ENCODE measurements at places on chromosomes 4 and X.

DNA sequence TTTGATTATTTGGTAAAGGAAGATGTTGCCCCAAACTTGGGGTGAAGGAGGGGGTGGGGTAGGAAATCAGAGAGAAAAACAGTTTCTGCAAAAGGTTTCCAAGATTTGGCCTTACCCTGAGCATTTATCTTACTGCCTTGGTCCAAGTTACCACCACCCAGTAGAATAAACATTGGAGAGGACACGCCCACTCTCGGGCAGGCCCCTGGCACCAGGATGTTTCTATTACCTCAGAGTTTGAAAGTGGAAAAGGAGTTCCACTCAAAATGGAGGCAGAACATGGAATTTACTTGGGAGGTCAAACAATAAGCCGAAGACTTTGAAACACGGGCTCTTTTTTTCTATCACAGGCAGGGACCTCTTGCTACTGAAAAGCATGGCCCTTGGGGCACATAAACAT, 113.7 kb downstream of the CHRNA9 start:
- DNase-seq = no peak

DNA sequence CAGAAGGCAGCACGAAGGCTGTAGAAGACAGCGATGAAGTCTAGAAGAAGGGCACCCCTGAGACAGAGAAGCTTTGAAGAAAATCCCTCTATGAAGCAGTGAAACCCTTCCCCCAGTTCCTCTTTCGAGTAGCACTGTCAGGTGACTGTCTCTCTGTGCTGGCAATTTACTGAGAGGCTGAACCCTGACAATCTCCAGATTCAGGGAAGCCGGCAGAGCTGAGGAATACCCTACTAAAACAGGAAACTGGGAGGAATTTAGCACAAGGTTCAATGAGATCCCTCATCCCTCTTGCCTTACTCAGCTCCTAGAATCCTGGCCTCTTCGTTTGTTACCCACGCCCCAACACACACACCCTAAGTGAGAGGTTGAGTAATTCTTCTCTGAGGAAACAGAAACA, 239.7 kb upstream of the NOCT start:
- no peak for DNase-seq

GRCh38 chrX:130716346-130716745, 186.7 kb downstream of the ENOX2 start:
- DNase-seq = no peak

GRCh38 chr4:85522277-85522676, 47.3 kb downstream of the ARHGAP24 start:
- no peak for DNase-seq

GRCh38 chrX:23819385-23820234, 36.6 kb downstream of the SAT1 start:
- peak; percentile 59 for DNase-seq

- DNase-seq = peak; percentile 26
Observed at GRCh38 chr4:94390804-94391410, 48.3 kb upstream of the HPGDS start.

- DNase-seq = no peak
Observed at GRCh38 chr4:74362347-74362746, 2.6 kb upstream of the EREG start.

DNA sequence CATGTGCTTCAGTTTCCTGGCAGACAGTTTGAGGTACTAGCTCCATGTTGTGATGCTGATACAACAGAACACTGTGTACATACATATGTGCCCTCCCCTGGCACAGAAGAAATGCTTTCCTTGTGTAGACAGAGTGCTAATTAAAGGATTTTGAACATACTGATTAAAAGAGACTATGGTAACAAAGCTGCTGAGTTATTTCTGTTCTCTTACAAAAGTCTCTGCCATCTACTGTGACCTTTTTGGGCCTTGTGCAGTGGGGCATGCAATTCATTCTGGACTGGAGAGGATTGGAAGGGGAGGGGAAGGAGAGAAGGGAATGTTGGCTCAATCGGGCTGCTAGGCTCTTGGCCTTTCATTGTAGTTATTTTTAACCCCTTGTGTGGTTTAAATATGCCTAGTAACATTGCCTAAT, 6.0 kb downstream of the PDLIM5 start:
- no peak for DNase-seq

DNA sequence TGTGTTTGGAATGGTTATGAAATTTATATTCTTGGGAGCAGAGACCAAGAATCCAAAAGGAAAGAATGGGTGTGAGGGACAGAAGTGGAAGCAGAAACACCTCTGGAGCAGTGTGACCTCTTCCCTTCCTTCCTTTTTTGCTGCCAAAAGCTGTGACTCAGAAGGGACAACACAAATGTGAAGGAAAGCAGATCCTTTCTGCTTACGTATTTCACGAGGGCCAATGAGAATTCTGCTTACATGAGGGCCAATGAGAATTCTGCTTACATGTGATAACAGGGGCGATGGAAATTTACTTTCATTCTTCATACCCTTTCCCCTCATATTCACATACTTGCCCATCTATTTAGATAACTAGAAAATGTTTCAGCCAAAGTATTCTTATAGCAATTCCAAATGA, 404.6 kb downstream of the PRDM5 start:
- peak; percentile 36 for DNase-seq

DNA sequence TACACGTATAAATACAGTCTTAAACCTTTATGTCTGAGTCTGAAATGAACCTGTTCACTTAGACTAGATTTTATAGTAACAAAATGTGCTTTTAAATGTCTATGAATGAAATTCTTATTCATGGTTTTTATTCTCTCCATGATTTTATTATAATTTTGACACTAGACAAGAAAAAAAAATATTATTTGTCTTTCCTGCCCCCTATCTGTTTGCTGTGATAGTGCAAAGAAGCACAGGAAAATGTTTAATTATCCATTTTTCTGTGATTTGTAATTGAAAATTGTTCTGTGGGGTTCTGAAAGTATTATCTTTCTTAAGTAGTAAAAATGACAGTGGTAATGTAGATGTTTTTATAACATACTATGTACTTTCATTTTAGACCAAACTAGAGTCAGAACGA, 52.0 kb downstream of the INTS6L start:
- no peak for DNase-seq

DNA sequence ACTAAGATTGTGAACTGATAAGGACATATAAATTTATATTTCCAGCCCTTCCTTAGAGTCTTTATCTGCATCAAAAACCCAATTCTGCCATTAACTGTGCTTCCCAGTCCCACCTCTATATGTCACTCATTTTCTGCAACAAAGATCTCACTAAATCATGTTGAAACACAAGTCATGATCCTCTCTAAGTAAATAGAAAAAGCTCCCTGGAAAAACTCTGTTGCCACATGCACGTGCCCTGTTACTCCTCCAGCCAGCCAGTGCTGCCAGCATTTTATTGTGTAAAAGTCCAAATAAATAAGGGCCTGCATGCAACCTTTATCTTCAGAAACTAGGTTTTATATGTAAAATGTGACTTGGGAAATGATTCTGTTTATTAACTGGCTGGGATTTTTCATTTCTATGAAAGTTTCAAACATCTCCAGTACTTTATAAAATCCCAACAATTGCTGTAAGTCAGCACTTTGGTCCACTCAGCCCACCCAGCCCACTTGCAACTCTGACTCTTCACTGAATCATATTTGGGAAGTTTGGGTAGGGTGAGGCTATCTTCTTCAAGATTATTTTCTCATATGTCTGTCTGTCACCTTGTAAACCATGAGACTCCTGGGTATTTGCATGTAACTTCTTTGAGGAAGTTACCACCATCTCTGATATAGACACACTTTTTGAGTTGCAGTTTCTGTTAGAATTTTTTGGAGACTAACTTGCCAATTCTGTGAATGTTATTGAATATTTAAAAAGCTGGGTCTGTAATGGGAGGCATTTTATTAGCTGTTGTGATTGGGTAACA, 40.0 kb upstream of the SMARCA5 start:
- no peak for DNase-seq

DNA sequence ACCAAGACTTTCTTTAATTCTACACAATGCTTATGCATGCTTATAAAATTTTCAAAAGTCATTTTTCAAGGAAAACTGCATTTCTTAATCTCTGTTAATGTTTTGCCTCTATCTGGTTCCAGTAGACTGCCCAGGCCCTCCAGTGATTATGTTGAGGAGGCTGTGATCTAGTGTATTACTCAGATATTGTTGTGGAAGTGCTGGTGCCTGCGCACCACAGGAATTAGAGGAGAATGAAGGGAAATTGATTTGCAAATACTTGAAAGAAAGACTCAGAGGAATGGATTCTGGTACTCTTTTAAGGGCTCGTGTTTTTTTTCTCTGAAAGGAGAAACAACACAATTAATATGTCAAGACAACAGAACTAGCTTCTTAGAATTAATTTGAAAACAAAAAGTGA, 1015.1 kb downstream of the RPA4 start:
- peak; percentile 67 for DNase-seq

DNA sequence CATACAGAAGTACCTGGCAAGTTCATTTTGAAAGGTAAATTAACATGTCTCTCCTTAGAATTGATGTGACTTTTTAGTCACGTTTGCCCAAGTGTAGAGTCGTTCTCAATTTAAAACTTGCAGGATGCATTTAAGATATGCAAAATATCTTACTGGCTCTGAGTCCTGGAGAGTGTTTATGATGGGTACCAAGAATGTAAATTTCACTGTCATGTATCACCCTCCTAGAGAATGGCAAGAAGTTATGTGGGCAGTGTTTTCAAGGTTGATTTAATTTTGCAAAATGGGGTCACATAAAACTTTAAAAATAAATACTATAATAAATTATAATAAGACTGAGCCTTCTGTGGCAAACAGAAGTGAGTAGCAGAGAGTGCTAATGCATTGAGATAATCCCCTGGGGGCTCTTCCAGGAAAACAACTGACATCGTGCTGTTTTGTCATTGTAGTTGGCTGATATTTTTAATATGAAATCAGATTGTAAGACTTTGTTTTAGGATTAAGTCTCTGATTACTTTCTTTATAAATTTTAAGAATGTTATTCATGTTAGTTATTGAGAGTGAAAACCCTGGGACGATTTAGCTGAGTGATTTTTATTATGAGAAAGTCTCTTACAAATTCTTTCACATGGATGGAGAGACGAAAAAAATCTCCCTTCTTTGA, 103.0 kb downstream of the AFF1 start:
- DNase-seq = no peak

- peak; percentile 2 for DNase-seq
Observed at GRCh38 chrX:123924186-123924585, 37.3 kb upstream of the STAG2 start.

- peak; percentile 54 for DNase-seq
Observed at GRCh38 chr4:51831133-51831532, 11.8 kb upstream of the DCUN1D4 start.

- no peak for DNase-seq
Observed at GRCh38 chrX:123324625-123325024, 140.5 kb downstream of the GRIA3 start.

- no peak for DNase-seq
Observed at GRCh38 chr4:123298801-123299200, 97.8 kb upstream of the SPRY1 start.

- DNase-seq = no peak
Observed at GRCh38 chr4:43968011-43968410, 480.6 kb downstream of the KCTD8 start.

DNA sequence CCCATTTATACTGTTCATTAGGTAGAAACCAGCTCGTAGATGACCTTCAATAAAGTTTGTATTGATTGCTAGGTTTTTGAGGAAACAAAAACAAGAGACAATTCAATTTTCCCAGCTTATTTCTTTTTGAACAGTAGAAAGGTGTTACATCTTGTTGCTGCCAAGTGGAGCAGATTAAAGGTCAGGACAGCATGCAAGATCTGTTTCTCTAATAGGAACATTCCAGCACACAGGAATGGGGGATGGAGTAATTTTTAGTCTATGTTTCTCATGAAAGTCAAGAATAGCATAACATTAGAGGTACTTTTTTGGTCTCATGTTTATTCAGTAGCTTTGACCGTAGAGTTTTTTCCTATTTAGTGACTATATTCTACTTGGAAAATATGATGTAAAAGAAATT, 132.4 kb downstream of the IL1RAPL1 start:
- no peak for DNase-seq

- peak; percentile 19 for DNase-seq
Observed at GRCh38 chr4:140789759-140790158, 33.6 kb upstream of the TBC1D9 start.

GRCh38 chrX:121322159-121322558, 274.7 kb downstream of the GLUD2 start:
- no peak for DNase-seq

- peak; percentile 9 for DNase-seq
Observed at GRCh38 chrX:24167719-24168472, 18.4 kb downstream of the ZFX start.

DNA sequence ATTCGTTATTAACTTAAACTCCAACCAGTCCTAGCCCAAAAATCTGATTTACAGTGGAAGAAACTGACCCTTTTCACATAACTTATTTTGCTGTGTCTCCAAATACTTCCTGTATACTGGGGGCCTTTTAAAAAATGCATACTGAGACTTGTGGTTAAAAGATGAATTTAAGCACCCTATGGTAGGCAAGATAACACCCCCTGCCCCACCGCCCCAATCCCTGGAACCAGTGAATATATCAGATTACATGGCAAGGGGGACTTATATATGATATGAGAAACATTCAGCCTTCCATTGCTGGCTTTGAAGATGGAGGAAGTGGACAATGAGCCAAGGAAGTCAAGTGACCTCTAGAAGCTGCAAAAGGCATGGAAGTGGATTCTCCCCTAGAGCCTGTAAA, 3.1 kb upstream of the CLCN3 start:
- DNase-seq = no peak

DNA sequence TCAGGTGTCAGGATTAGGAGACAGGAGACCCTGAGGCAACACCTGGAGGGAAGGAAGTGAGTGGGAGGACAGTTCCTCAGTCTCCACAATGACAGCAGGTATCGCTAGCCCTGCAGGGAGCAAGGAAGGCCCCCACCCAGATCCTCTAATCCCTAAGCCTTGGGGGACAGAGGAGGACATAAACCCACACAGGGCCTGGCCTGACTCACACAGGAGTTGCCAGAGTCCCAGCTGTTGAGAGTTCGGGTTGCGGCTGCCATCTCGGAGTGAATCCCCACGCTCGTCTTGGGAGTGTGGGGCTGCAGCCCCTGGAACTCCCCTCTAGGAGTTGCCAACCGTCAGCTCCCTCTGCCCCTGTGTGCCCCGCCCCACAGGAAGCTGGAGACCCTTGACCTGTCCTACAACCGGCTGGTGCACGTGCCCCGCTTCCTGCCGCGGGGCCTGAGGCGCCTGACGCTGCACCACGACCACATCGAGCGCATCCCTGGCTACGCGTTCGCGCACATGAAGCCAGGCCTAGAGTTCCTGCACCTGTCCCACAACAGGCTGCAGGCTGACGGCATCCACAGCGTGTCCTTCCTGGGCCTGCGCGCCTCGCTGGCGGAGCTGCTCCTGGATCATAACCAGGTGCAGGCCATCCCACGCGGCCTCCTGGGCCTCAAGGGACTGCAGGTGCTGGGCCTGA, 9.2 kb upstream of the BGN start:
- no peak for DNase-seq

DNA sequence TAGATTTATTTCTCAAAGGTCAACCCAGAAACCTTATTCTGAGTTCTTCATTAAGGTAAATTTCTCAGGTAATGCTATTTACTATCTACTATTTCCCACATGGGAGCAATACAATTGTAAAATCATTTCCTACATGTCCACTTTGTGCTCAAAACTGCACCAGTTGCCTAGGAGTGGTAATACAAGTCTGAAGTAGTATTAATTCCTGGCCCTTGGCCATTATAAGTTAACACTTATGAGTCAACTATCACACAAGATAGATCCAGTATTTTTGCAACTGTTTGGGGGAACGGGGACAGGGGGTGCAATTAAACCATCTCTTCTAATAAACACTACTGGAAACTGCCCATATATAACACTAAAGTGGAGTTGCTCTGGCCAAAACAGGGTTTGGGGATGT, 48.9 kb downstream of the ACSL4 start:
- DNase-seq = peak; percentile 7

- DNase-seq = no peak
Observed at GRCh38 chr4:46390355-46391058, 579 bp upstream of the GABRA2 start.

- DNase-seq = no peak
Observed at GRCh38 chr4:1592068-1592708, 91.9 kb downstream of the FAM53A start.
